HS-27A (cell line): ENCODE measurements at places on chromosomes 3 and 15.
A peak's percentile ranks its signal among the peaks of the same experiment; 100 is the strongest.

DNA sequence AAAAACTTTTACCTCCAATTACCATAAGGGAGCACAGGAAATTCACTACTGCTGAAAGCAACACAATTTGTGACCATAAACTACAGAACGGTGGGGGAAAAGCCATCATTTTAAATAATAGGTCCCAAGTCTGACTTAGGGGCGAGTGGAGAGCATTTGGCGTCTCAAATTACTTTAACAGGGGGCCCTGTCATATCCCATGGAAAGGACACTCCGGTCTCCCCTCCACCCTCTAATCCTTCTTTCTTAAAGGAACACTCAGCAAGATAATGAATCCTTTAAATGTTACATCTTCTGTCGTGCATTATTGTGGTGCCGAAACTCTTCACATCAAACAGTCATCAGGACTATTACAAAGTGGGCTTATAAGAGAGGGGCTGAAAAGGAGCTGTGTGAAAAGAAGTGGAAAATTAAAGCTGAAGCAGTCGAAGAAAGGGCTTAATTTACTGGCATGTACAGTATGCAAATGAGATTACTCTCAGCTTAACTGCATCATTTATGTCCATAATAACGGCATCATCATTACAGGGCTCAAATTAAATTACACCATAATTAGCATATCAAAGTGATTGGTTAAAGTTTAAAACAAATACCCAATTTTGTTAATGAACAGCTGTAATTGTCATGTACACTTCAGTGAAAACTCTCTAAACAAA, 342.2 kb downstream of the FOXP1 start:
- no peak for DNase-seq

DNA sequence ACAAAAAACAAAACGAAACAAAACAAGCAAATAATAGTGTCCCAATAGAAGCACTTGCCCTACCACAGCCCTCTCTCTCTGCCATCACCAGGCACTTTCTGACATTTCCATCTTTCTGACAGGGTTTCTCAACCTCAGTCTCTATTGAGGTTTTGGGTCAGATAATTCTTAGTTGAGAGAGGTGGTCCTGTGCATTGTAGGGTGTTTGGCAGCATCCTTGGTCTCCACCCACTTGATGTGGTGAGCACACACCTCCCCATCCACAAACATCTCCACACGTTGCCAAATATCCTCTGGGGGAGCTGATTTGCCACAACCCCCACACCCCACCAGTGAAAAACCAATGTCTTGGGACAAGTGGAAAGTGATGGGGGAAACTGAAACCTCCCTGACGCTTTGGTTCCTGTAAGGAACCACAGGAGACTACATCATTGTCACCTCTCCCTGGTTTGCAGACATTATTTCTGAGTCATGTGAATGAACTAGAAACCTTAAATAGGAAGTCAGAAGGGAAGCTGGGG, 733.7 kb upstream of the CFAP20DC start:
- DNase-seq, result no peak

DNA sequence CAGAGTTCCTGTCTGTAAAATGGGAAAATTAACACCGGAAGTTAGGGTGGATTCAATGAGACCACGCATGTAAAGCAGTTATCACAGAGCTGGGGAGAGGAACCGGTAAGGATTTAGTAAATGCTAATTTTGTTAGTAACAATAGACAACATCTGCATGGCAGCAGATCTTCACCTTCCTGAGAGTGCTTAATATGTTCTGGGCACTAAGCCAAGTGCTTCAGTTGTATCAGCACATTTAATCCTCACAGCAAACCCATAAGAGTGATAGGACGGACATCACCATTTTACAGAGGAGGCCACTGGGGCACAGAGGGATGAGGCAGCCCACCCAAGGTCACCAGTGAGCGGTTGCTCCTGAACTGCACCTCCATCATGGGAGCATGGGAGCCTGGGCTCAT, 189.4 kb downstream of the WNT5A start:
- no peak for DNase-seq

GRCh38 chr3:187281191-187281714, 10.3 kb downstream of the MASP1 start:
- DNase-seq, result no peak

GRCh38 chr3:172201870-172202236, 162.5 kb downstream of the FNDC3B start:
- peak; percentile 53 for DNase-seq

DNA sequence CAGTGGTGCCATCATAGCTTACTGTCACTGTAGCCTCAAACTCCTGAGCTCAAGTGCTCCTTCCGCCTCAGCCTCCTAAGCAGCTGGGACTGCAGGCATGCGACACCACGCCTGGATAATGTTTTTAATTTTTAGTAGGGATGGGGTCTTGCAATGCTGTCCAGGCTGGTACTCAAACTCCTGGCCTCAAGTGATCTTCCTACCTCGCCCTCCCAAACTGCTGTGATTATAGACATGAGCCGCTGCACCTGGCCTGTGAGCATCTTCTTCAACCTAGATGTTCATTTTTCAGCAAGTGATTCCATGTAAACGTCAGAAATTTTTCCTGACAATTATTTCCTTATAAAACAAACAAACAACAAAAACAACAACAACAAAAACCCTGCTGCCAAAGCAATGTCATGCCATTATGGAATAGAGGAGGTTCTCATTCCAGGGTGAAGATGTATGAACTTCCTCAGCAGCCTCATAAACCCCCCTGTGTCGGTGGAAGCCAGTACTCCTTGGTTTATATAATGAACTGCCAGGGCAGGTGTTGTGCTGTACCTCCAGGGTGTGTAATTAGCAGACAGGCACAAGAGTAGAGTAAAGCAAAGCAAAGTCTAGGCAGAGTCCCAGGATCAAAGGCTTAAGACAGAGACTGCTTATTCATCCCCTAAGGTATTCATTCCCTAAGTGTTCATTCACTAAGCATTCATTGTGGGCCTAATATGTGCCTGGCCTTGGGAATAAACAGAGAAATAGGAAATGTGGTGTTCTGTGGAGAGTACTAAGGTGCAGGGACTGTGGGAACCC, 44.6 kb downstream of the NR2C2 start:
- no peak for DNase-seq

- peak; percentile 89 for DNase-seq
Measured at GRCh38 chr3:190585805-190586630, 72.1 kb downstream of the IL1RAP start.

GRCh38 chr3:107846279-107846852, 244.5 kb downstream of the CD47 start:
- peak; percentile 30 for DNase-seq

DNA sequence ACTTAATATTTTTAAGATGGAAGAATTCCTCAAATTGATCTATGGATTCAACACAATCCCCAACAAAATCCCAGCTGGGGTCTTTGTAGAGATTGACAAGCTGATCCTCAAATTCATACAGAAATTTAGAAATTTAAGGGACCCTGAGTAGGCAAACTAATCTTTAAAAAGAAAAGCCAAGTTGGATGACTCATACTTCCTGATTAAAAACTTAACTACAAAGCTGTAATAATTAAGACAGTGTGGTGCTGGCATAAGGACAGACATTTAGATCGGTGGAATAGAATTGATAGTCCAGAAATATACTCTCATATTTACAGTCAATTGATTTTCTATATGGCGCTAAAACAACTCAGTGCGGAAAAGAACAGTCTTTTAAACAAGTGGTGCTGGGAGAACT, 11.6 kb downstream of the FAM162A start:
- no peak for DNase-seq

GRCh38 chr3:170355738-170356595, 1.5 kb upstream of the SKIL start:
- no peak for DNase-seq
